ENCODE measurements at places on chromosomes 12 and 14. TPM values are rescaled to one million over a fixed set of nuclear protein-coding genes. Genes with fewer than 3 reads are reported as not detected.

DNA sequence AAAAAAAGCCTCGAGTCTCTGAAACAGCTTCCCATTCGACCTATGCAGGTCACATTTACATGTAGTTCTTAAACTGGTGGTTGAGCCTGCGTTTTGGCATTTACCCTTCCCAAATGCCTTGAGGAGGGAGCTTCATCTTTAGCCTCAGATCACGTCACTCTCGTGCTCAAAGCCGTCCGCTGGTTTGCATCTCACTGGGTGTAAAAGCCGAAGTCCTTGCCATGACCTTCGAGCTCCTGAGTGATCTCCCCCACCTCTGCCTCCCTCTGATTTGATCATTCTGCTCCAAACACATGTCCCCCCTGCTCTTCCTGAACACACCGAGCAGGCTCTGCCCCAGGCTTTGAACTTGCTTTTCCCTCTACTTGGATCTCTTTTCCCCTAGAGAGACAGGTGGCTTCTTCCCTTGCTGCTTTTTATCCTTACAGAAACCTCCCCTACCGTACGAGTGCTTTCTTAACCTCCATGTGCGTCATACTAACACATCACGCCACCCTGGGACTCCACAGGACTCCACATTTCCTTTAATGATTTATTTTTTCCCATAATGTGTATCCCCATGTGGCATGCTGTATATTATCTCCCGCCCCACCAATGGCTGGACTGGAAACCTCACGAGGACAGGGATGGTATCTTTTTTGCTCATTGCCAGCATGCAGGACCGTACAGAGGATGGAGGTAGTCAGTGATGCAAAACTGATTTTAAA, 610.7 kb downstream of the VRK1 start:
- DNase-seq: no peak

DNA sequence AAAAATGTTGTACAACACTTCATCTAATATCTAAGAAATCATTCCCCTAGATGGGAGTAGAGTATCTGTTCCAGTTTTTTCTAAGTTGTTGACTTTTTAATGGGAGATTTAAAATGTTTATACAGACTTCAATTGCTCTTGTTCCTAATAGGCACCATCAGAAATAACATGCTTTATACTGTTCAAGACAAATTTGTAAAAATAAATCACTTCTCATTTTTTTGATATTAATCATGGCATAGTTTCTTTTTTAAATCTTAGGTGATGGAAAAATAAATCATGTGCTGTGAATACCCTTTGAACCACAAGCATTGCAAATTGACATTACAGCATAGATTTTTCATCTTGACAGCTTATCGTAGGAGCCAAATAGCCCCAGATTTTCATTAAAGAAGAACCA, 473.5 kb upstream of the MGAT4C start:
- DNase-seq: no peak

COX6A1 gene
- 182 TPM for total RNA-seq

- DNase-seq: no peak
These were observed 364.9 kb upstream of the FLRT2 start for GRCh38 chr14:85165094-85165493.

GRCh38 chr14:31083781-31084180, 57.6 kb upstream of the STRN3 start:
- no peak for DNase-seq
